Hepatocyte (in vitro differentiated cells): ENCODE measurements at places on chromosomes 12 and 14. TPM values are rescaled to one million over a fixed set of nuclear protein-coding genes. Genes with fewer than 3 reads are reported as not detected.

TRHDE gene
- 4.4 and 5.0 TPM in 2 replicates for total RNA-seq

CDKN3 gene
- total RNA-seq, result 11.7 and 17.5 TPM in 2 replicates

AICDA gene
- 0.12 and 0.23 TPM in 2 replicates for total RNA-seq

MAP3K9 gene
- total RNA-seq, result 7.5 and 9.2 TPM in 2 replicates

- peaks cover 17% of the 10 kb centered on the region for H3K4me1 ChIP-seq
- no peak overlapping the region for H3K4me3 ChIP-seq
- DNase-seq, result no peak
- H3K36me3 ChIP-seq, result no peaks in the 10 kb centered on the region
These were observed 15.7 kb upstream of the GALNT6 start for GRCh38 chr12:51406859-51407258.

GRCh38 chr12:50508970-50509663 is 4.3 kb downstream of the DIP2B start:
- DNase-seq, result no peak
- H3K36me3 ChIP-seq, result no peaks in the 10 kb centered on the region
- H3K4me1 ChIP-seq, result peaks cover 43% of the 10 kb centered on the region

DNA sequence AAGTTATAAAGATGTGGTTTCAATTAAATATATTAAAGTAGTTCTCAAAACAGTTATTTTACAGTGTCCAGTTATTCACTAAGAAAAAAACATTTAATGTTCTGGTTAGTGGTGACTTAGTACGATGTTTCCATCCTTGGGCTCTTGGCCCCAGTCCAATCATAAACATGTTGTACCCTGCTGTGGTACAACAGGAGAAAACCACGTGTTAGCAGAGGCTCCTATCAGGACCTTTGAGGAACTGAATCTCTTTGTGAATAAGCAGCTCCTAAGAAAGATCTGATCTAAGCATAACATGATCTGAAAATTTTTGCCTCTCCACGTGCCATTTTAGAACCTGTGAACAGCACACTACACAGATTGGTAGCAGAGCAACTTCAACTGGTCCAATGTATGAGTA is 234.0 kb downstream of the SYT1 start:
- H3K4me1 ChIP-seq, result no peaks in the 10 kb centered on the region
- no peaks in the 10 kb centered on the region for H3K36me3 ChIP-seq
- H3K27me3 ChIP-seq, result no peaks in the 10 kb centered on the region
- no peak overlapping the region for H3K4me3 ChIP-seq
- H3K27ac ChIP-seq, result no peak overlapping the region

DNA sequence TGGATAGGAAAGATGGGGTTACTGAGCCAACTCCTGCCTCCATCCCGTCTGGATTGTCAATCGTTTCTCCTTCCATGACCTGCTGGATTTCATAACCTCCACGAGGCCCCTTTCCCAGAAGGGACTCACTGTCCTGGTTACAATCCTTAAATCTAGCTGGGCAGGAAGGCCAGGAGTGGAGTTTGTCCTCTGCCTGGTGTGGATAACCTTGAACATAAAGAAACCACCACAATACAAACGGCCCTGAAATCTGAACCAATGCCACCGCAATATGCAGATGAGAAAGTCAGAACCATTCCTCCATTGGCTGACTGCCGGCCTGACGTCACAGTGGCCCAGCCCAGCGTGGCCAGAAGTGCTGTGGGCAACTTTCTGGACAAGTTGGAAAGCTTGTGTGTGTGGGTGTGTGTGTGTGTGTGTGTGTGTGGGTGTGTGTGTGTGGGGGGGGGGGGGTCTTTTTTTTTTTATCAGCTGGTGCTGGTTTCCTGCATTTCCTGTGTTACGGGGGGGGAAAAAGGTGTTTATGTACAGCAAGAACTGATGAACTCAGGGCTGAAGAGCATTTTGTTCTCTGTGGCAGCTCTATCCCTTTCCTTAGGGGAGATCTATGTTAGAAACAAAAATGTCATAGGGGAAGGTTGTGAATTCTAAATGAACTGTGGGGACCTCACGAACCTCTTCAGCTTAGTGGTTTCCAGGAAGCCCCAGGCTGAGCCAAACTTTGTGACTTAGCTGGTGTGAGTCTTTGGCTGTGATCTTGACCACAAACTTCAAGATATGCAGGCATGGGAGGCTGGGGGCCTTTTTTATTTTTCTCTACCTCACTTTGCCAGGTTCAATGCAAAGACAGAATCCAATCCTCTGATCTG is 81.6 kb upstream of the MED13L start:
- no peak overlapping the region for H3K4me3 ChIP-seq
- peak overlapping the region; percentile 90 for H3K27ac ChIP-seq
- H3K27me3 ChIP-seq, result no peaks in the 10 kb centered on the region
- no peaks in the 10 kb centered on the region for H3K36me3 ChIP-seq
- peak; percentile 95 for DNase-seq

GRCh38 chr12:109534456-109534855 is 38.8 kb downstream of the MMAB start:
- H3K27ac ChIP-seq, result no peak overlapping the region
- H3K27me3 ChIP-seq, result no peaks in the 10 kb centered on the region
- H3K4me3 ChIP-seq, result no peak overlapping the region
- peaks cover 3% of the 10 kb centered on the region for H3K4me1 ChIP-seq

DNA sequence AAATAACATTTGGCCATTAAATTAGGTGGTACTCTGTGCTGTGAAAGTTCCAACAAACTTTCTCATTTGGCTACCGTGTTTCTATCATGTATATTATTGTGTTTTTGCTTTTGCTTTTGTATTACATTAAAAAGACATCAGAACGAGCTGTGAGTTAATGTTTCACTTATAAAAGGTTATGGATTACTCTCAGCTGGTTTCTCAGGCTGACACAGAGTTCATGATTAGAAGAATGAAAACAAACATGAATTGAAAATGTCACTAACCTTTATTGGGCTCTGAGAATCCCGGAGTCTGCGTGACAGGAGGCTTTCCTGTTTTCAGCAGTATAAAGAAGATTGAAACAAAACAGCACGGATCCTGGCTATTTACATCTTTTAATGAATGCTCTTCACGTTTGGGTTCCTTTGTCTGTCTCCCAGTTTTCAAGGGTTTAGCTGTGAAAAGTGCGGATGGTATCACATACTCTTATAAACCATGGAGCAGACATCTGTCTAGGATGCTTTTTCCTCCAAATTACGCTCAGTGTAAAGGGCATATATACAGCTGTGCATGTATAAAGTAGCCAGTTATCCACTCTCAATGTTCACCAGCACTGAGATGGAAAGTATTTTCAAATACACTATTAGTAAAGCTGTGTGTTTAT is 153.6 kb downstream of the PTCSC3 start:
- no peak for DNase-seq
- no peaks in the 10 kb centered on the region for H3K4me1 ChIP-seq
- no peaks in the 10 kb centered on the region for H3K27me3 ChIP-seq

- H3K36me3 ChIP-seq, result no peaks in the 10 kb centered on the region
- no peak overlapping the region for H3K27ac ChIP-seq
- H3K27me3 ChIP-seq, result no peaks in the 10 kb centered on the region
- no peak overlapping the region for H3K4me3 ChIP-seq
These were observed 18.9 kb downstream of the CMAS start for GRCh38 chr12:22064968-22065367.
